Left lung (tissue), 14 donors: ENCODE measurements at places on chromosomes 1 and 21. TPM values are rescaled to one million over a fixed set of nuclear protein-coding genes. Genes with fewer than 3 reads are reported as not detected.

DNA sequence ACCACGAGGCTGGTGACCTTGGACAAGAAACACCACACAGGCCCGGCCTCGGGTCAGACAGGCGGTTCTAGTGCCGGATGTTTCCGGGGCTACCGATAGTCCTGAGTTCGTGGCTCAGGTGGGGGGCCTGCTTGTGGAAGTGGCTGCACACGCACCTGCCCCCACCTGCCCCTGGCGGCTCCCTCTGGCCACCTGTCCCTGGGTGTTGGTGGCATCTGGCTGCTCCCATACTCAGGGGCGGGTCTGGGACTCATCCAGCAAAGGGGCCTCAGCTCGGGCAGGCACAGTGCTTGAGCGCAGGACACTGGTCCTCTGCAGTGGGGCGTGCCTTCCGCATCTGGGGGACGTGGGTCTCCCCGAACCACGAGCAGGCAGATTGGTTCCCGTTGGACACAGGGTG, 33.6 kb downstream of the TP73 start:
- no peak for DNase-seq
- H3K4me1 ChIP-seq: peaks cover 7% of the 10 kb centered on the region
- no peaks in the 10 kb centered on the region for H3K36me3 ChIP-seq
- H3K27ac ChIP-seq: no peak overlapping the region

DNA sequence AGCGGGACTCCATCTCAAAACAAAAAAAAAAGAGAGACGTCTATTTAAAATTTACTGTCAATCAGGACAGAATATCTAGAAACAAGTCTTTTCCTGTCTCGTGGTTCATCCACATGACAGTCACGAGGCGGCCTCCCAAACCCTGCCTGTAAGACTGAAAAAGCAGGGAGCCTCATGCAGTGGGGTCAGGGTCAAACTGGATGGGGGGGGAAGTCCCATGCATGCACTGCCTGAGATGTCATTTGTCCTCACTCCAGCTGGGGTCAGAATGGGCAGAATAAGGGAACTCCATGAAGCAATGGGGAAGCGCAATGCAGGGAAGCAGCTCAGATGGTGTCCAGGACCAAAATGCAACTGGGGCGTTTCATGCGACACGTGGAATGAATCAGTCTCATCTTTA, 85.5 kb downstream of the PIK3CD start:
- no peak for DNase-seq
- H3K27ac ChIP-seq: no peak overlapping the region
- peaks cover 97% of the 10 kb centered on the region for H3K36me3 ChIP-seq
- H3K27me3 ChIP-seq: no peaks in the 10 kb centered on the region
- H3K4me1 ChIP-seq: no peaks in the 10 kb centered on the region
- H3K4me3 ChIP-seq: no peak overlapping the region

DNA sequence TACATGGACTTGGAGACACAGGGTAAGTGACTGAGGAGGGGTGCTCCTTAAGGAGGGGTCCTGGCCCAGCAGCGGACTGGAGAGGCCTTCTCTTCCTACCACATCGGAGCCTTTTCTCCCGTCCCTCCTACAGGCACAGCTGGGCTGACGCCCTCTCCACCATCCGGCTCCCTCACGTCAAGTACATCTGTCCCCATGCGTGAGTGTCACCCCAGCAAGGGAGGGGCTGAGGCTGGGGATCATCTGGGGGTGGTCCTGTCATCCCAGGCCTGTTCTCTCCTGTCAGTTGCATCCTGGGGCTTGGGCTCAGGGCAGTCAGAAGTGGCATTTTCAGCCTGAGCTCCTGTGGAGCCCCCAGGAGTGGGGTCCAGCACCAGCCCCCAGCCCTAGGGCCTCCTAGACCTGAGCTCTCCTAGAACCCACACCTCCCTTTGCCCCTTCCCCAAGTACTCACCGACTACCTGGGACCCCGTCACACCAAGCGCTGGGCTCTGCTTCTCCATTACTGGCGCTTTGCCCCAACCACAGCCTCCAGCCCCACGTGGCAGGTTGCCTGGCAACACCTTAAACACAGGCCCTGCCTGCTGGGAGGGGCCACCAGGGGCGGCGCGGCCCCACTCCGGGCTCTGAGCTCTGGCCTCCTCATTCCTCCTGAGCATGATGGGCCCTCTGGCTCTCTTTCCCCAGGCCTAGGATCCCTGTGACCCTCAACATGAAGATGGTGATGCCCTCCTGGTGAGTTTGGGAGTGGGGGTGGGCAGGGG, 2.3 kb downstream of the LYPLA2 start:
- H3K27me3 ChIP-seq: no peaks in the 10 kb centered on the region
- H3K36me3 ChIP-seq: peaks cover 60% of the 10 kb centered on the region
- no peak overlapping the region for H3K4me3 ChIP-seq
- DNase-seq: peak; percentile 90

DNA sequence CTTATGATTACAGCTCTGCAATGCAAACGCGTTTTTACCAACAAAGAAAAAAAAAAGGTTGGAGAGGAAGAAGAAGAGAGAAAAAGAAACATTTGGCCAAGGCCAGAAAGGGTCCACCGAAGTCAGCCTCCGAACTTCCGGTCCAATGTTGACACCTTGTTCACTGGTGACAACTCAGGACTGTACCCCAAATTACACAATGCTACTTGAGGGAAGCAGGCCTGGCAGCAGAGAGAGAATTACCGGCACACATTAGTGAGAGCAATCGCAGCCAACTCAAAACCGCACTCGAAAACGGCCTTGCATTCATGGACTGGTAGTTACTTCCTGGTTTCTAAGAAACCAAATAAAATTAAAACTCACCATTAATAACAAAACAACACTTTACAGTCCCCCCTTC, 652.5 kb downstream of the KIF26B start:
- H3K27ac ChIP-seq: peak overlapping the region; percentile 65
- no peak for DNase-seq
- H3K4me1 ChIP-seq: peaks cover 12% of the 10 kb centered on the region
- no peaks in the 10 kb centered on the region for H3K27me3 ChIP-seq

OPRD1 gene
- total RNA-seq: not detected

PDE4DIP gene
- total RNA-seq: 132 TPM

GRCh38 chr1:42380586-42381279, at the start of gene RIMKLA:
Gene RIMKLA (plus strand): TSS chr1:42380792. CDS start chr1:42380935, 143 bp downstream.
- peaks cover 71% of the 10 kb centered on the region for H3K27me3 ChIP-seq
- peak within 1 kb of the TSS; percentile 50 for H3K4me3 ChIP-seq
- DNase-seq: peak; percentile 57

DNA sequence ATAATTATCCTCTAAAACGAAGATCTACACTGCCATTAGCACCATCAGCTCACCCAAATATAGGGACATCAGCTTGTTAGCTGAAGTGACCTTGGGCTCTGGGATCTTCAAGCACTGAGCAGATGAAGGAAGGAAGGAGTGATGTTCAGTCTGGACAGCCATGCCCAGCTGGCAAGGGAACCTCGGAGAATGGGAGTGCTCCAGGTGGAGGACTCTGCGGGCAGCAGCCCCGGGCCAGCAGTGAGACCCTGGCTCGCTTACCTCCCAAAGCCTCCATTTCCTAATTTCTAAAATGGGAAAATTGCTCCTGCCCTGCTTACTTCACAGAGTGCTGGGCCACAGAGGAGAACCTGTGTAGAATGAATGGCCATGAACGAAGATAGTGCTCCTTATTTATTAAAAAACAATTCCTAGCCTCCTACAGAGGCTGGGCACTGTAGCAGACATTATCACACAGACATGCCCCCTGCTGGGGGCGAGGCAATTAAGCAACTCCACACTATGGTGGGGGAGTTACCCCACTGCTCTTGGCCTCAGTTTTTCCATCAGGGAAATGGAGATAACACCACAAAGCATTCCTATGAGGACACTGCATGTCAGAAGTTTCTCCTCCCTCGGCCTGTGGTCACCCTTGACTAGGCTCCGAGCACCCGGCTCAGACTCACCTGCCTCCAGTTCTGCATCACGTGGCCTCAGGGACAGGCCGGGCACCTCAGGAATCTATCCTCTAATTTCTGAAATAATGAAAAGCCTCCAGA, 117.6 kb downstream of the KCNN3 start:
- no peak overlapping the region for H3K27ac ChIP-seq
- H3K36me3 ChIP-seq: no peaks in the 10 kb centered on the region
- DNase-seq: no peak
- no peaks in the 10 kb centered on the region for H3K27me3 ChIP-seq

DNA sequence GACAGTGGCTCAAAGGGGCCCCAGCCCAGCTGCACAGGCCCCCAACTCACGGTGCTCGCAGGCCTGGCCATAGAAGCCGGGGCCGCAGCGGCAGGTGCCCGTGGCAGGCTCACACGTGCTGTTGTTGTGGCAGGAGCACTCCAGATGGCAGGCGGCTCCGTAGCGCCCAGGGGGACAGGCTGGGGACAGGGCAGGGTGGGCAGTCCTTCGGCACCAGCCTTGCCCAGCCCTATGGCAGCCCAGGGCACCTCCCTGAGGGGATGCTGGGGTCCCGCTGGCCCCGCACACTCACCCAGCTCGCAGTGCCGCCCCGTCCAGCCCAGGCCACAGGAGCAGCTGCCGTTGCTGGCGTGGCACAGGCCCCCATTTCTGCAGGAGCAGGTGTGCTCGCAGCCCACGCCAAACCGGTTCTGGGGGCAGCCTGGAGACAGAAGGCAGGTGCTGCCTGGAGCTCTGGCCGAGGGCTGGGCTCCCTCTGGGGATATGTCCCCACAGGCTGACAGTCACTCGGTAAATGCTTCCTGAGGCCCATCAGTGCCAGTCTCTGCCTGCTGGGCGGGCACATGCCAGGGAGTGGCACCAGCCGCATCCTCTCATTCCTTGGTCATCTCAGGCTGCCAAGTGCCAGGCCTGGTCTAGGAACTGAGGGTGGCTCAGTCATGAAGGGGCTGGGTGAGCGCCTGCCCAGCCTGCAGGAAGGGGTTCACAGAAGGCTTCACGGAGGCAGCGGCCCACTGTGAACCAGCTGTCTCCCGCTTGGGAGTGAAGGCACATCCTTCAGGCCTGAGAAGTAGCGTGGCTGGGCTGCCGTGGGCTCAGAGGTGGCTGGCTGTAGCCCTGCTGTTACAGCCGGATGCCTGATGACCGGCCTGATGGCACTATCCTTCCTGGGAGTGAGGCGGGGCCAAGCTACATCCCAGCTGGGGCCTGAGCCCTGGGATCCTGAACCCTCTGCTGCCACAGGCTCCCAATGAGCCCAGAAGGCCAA, 40.1 kb downstream of the ARHGEF16 start:
- H3K4me1 ChIP-seq: peaks cover 11% of the 10 kb centered on the region
- no peak overlapping the region for H3K27ac ChIP-seq
- H3K36me3 ChIP-seq: no peaks in the 10 kb centered on the region
- no peaks in the 10 kb centered on the region for H3K27me3 ChIP-seq
- no peak for DNase-seq

GRCh38 chr1:111559736-111560279, 56.4 kb upstream of the ADORA3 start:
- no peak for DNase-seq
- H3K4me3 ChIP-seq: no peak overlapping the region
- H3K27ac ChIP-seq: no peak overlapping the region

LCE1C gene
- not detected for total RNA-seq

GRCh38 chr21:15771311-15771710, 41.5 kb downstream of the USP25 start:
- no peak overlapping the region for H3K4me3 ChIP-seq
- no peak for DNase-seq
- no peaks in the 10 kb centered on the region for H3K27me3 ChIP-seq
- H3K4me1 ChIP-seq: peaks cover 7% of the 10 kb centered on the region

LCE1A gene
- not detected for total RNA-seq

GRCh38 chr1:26126321-26127084, 14.9 kb downstream of the PDIK1L start:
- H3K27ac ChIP-seq: peak overlapping the region; percentile 68
- H3K4me3 ChIP-seq: peak overlapping the region; percentile 9
- H3K27me3 ChIP-seq: no peaks in the 10 kb centered on the region

FGR gene
- total RNA-seq: 126 TPM

MTMR11 gene
- total RNA-seq: 12.7 TPM

KISS1 gene
- not detected for total RNA-seq

ERG gene
- 21.7 TPM for total RNA-seq
